NCI-H774 (cell line): ENCODE measurements at places on chromosomes 12 and 14.
A peak's percentile ranks its signal among the peaks of the same experiment; 100 is the strongest.

- no peak for DNase-seq
These were observed 71.7 kb downstream of the SLC2A13 start for GRCh38 chr12:40034156-40034555.

DNA sequence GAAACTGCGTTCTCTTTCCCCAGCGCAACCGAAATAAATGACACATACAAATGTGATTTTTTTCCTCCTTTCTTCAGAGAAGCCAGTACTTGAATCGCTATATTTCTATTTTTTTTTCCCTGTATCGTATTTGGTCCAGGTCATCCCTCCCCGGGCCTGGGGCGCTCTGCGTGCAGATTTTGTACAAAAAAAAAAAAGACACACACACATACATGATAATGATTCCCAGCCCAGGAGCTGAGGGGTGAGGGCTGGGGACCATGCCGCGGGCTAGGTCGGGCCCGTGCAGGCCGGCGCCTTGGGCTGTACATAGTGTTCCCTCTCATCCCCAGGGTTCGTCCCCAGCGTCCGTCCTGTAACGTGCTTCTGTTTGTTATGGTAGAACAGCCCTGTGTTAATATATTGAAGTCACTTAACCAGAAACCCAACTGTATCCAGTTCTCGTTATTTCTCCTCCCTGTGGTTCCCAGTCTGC lies 3.0 kb downstream of the HOXC9 start:
- DNase-seq, result no peak

- DNase-seq, result no peak
These were observed 9.0 kb upstream of the DCN start for GRCh38 chr12:91191513-91192111.

DNA sequence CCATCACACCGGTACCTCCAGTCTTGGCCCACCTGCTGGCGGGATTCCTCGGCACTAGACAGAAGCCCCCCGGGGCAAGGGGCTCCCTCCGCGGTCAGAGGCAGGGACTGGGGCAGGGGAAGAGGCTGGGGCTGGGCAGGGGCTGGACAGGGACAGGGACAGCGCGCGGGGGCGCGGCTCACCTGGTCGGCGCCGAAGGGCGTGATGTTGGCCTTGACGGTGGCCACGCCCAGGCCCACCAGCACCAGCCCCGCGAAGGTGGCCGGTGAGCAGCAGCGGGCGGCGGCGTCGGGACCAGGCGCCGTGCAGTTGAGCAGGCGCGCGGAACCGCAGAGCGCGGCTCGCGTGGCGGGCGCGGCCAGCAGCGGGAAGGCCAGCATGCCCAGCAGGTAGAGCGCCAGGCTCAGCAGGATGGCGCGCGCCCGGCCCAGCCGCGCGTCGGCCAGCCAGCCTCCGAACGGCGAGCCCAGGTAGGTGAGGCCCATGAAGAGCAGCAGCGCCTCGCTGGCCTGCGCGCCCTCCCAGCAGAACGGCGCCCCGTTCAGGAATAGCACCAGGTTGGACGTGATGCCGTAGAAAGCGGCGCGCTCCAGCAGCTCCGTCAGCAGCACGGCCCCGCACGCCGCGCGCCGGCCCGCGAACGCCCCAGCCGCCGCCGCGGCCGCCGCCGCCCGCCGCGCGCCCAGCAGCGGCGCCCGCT lies 392 bp downstream of the SLC15A4 start:
- DNase-seq, result peak; percentile 34

DNA sequence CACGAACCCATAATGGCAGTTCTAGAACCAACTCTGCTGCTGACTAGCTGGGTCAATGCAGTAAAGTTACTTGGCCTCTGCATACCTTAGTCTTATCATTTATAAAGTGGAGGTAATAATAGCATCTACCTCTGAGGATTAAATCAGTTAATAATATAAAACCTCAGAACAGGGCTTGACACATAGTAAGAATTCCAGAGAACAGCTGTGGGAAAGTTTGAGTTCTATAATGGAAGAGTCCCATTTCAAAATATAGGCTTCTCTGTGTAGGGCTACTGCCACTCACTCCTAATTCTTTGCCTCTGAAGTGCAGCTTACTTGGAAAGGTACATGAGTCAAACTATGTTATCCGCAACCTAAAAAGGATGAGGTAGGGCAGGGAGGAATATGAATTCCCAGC lies 269.2 kb upstream of the PRKD1 start:
- no peak for DNase-seq

- no peak for DNase-seq
These were observed 121.7 kb upstream of the MDM1 start for GRCh38 chr12:68453876-68454275.

- DNase-seq, result no peak
These were observed 15.3 kb upstream of the BCL7A start for GRCh38 chr12:122006186-122006926.

GRCh38 chr14:73797543-73798265 lies 53.9 kb upstream of the PTGR2 start:
- DNase-seq, result no peak

- no peak for DNase-seq
These were observed 354.3 kb upstream of the FAR2 start for GRCh38 chr12:28794786-28795185.

GRCh38 chr12:119841433-119842210 lies 35.5 kb downstream of the CIT start:
- no peak for DNase-seq
